Sigmoid colon (tissue), 7 donors: ENCODE measurements at places on chromosomes 2 and 18. TPM values are rescaled to one million over a fixed set of nuclear protein-coding genes. Genes with fewer than 3 reads are reported as not detected.

DNA sequence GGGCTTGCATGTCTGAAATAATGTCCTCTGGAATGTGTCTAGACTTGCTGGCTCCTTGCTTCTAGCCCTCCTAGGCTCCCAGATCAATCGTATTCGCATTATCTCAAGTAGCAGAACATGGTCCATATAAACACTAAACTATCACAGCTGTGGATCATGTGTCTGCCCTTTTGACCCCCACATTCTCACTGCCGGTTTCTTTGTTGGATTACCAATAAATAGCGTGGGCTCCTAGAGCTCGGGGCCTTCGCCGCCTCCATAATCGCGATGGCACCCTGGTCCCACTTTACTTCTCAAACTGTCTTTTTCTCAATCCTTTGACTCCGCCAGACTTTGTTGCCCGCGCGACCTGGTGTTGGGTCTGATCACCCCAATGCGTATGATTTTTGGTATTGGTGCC lies 6.3 kb upstream of the SCYGR8 start:
- no peaks in the 10 kb centered on the region for H3K27me3 ChIP-seq
- H3K36me3 ChIP-seq: no peaks in the 10 kb centered on the region
- no peaks in the 10 kb centered on the region for H3K4me1 ChIP-seq
- no peak overlapping the region for H3K4me3 ChIP-seq

DNA sequence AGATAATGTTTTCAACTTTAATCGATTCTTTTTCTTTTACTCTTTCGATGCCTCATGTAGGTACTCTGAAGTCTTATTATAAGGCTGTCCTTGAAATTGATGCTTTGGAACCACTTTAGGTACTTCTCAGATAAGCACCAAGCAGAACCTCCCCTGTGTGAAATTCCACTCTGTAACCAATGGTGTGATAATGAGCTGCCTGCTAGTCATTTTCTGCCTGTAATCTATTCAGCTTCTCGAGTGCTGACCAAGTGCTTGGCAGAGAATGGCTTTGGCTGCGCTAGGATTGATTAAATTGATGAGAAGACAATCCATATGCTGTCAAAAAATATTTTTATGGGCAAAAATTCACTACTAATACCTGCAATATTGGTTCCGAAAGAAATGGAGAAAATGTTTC lies 132.1 kb upstream of the STON1 start:
- no peaks in the 10 kb centered on the region for H3K27me3 ChIP-seq
- no peaks in the 10 kb centered on the region for H3K36me3 ChIP-seq
- H3K27ac ChIP-seq: no peak overlapping the region
- H3K4me1 ChIP-seq: no peaks in the 10 kb centered on the region

The CNDP2 gene
- total RNA-seq: 29.3 TPM

The ZBTB7C gene
- total RNA-seq: 0.49 TPM
